ENCODE measurements at places on chromosomes 7 and 10.

- peak; percentile 79 for DNase-seq
These were observed 117.7 kb upstream of the LANCL2 start for GRCh38 chr7:55247428-55247827.

GRCh38 chr10:23755556-23755955, 316.7 kb downstream of the OTUD1 start:
- no peak for DNase-seq

GRCh38 chr10:47404937-47405336, 20.8 kb upstream of the ZNF488 start:
- DNase-seq, result no peak

DNA sequence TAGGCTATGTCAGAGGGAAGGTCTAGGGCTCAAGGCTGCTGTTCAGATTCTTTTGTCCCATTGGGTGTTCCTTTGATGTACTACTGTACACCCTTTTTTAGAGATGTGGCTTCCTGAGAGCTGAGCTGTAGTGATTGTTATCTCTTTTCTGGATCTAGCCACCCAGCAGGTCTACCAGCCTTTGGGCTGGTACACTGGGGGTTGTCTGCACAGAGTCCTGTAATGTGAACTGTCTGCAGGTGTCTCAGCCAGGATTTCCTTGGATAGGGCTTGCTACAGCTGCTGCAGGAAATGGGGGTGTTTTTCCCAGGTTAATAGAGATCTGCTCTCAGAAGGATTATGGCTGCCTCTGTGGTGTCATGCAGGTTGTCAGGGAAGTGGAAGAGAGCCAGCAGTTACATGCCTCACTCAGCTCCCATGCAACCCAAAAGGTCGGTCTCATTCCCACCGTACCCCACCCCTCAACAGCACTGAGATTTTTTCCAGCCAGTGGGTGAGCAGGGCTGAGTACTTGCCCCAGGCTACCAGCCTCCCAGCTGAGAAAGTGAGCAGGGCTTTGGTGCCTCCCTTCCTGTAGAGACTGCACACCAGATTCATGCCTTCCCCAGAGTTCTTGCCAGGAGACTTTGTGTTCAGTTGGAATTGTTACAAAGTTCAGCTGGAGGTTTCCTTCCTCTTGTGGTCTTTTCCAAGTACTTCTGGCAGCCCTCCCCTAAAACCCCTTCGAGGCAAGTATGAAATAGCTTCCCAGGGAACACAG, 63.3 kb downstream of the ZNF107 start:
- no peak for DNase-seq

GRCh38 chr10:102837230-102837721, at the start of gene CYP17A1:
CYP17A1 (minus strand) TSS chr10:102837413; CDS start chr10:102837361, 52 bp downstream.
- no peak for DNase-seq

GRCh38 chr7:108348913-108349312, 107.3 kb downstream of the NRCAM start:
- peak; percentile 96 for DNase-seq

- peak; percentile 94 for DNase-seq
These were observed 1.5 kb upstream of the LOXL4 start for GRCh38 chr10:98269435-98269912.

- DNase-seq, result no peak
These were observed 81.2 kb upstream of the SORCS3 start for GRCh38 chr10:104559935-104560334.

DNA sequence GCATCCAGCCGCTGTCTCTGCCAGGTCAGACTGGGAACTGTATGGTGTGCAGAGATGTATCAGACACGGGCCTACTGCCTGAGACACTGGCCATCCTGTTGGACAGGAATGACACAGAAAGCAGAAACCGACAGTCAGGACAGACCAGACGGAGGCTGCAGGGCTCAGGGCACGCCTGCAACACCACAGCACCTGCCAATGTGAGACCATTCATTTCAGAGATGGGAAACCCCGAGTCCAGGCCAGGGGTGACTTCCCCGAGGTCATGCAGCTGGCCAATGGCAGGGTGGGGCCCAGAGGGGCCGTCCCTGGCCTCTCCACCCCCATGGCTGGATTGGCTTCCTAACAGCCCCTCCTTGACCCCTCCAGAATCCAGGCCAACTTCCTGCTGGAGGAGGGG, 34.7 kb downstream of the GRID1 start:
- DNase-seq, result no peak

GRCh38 chr10:57696641-57697040, 571.1 kb downstream of the IPMK start:
- DNase-seq, result peak; percentile 85

DNA sequence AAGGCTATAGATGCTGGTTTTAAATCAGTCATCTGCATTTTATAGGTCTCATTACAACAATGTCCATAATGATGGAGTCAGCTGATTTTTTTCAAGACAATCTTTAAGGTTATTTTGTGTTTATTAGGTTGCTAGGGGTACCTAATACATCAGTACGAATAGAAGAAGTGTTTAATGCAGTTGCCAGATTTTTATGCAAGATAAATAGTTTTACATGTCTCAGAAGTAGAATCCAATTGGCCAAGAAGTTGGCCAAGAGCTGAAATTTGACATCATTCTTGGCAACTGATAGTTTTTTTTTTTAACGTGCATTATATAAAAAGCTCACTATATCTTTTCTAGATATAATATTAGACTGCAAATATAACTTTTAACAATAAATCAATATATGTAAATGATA, 208.5 kb downstream of the TRIL start:
- peak; percentile 67 for DNase-seq

GRCh38 chr10:3898821-3899220, 113.8 kb upstream of the KLF6 start:
- DNase-seq, result no peak

DNA sequence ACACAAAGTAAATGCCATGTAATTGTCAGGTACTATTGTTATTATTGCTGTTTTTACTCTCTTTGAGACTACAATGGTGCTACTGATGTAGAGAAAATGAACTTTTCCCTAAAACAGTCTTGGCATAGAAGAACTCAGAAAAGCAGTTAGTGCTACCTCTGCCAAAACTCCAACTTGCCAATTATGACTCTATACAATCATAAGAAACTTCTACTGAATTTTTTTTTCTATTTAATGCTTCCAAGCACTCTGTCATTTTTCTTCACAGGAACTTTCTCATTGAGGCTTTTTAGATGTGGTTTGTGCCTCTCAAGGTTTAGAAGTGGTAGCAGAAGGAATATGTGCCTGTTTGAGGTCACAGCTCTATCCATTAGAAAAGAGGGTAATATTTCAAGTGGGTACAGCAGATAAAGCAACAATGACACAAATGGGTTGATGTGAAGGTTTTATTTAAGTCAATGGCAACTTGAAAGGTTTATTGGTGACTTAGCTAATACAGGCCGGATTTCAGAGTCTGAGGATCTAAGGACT, 64.0 kb upstream of the FERD3L start:
- DNase-seq, result no peak

GRCh38 chr10:56745490-56745889, 384.4 kb upstream of the ZWINT start:
- no peak for DNase-seq

DNA sequence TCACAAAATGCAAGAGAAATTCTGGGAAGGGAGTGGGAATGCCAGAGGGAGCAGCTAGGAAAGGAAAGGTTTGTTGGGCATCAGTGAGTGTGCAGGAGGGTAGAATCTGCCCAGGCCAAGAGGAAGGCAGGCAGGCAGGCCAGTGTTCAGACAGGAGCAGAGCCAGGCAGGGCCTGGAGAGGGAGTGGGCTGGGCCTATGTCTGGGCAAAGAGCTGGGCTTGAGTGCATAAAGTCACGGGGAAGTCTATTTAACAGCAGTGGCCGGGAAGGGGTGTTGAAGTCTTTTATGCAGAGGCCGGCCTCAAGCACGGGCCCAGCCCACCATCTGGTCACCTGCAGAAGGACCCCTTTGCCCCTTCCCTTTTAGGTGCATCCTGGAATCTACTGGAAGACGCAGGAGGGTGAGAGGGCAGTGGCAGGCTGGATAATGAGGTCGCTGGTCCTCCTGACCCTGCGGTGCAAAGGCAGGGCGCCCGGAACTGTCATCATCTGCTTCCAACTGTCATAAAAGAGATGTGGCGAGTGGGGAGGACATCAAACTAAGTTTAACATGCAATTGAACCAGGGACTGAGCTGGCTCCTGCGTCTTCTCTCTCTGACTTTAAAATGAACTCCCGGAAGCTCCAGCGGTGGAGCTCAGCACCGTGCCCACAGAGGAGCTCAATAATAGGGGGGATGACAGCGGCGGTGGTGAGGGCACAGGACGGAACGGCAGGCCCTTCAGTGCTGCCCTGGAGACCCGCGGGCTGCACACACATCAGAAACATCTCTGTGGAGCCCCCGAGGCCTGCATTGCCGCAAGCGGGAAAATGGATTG, 29.5 kb downstream of the CARD11 start:
- DNase-seq, result no peak

GRCh38 chr7:35596061-35596460, 98.9 kb downstream of the HERPUD2 start:
- peak; percentile 31 for DNase-seq

DNA sequence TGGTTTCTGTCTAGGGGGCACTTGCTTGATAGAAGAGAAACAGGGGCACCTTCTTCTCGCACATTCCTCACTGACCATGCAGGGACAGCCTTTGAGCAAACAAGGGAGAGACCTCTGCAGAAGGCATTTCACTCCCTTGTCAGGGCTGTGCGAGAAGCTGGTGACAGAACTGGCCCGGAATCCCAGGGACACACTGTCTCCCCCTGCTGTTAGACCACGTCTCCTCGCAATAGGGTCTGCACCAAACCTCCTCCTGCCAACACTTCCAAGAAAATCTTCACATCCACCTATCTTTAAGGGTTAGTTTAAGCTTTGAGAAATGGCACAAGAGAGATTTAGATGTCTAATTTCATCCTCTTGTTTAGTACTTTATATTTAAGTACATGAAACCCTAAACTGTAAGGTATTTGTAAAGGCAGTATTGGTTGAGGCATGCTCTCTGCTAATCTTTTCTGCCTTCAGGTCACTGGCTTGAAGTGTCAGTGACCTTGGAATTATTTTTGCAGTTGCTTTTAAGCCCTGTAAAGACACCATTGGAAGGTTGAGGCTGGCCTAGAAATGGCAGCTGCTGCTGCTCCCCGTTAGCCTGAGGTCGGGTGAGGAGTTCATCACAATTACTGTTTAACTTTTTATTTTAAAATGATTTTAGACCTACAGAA, 37.0 kb downstream of the RBM20 start:
- DNase-seq, result no peak

DNA sequence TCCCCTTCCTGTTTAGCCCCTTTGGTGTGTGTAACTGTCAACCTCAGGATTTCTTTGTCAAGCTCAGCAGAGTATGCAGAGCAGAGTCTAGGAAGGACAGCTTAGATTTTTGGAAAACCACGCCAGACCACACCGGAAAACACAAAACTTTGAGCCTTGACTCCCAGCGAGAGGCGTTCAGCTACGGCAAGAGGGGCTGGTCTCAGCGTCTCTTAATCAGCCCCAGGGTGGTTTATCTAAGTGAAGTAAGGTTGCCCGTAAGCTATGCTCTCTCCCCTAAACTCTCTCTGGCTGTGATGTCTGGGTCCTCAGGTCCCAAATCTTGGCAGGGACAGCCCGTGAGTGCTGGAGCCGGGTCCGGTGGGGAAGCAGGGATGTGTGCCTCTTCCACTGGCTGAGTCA, 230.9 kb downstream of the KLF6 start:
- no peak for DNase-seq

GRCh38 chr10:45144326-45145070, 143.8 kb downstream of the ZNF22 start:
- DNase-seq, result no peak

- DNase-seq, result no peak
These were observed 1110.6 kb downstream of the TYW1 start for GRCh38 chr7:68107261-68107660.

- DNase-seq, result peak; percentile 99
These were observed 250.0 kb downstream of the BMPER start for GRCh38 chr7:34155220-34155908.

DNA sequence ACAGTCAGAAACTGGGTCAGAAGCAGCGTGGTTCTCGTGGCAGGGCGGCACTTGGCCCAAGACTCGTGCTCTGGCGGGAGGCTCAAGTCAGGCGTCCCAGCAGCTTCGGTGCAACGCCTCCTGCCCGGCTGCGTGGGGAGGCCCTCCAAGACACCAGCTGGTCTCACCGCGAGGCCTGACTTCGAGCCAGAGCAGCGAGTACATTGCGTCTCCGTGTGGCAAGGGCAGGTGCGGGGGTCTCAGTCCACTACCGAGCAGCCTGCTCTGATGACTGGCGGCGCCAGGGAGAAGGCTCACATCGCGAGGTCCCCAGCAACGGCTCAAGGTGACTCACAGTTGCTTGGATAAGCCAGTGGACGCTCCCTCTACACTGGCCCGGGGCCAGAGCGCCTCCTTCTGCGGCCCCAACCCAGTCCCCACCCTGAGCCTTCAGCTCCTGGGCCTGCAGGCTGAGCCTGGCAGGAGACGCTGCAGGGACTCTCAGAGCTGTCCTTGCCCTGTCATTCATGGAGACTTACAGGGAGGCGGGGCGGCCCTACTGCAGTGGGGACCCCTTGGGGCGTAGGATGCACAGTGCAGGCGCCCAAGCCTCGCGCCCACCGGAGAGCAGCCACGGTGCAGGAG, 41.9 kb upstream of the PRKAR1B start:
- peak; percentile 28 for DNase-seq

GRCh38 chr10:80669485-80669884, 131.8 kb downstream of the SH2D4B start:
- DNase-seq, result no peak

GRCh38 chr7:125193263-125193662, 263.6 kb upstream of the POT1 start:
- DNase-seq, result no peak

DNA sequence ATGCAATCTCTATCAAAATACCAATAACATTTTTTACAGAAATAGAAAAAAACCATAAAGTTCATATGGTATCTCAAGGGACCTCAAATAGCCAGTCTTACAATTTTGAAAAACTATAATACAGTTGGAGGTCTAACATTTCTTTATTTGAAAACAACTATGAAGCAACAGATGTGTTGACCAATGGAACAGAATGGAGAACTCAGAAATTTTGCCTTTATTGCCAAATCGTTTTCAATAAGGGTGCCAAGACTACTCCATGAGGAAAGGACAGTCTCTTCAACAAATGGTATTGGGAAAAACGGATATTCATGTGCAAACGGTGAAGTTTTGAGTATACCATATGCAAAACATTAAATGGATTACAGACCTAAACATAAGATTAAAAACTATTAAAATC, 470.8 kb upstream of the DPP6 start:
- DNase-seq, result no peak

DNA sequence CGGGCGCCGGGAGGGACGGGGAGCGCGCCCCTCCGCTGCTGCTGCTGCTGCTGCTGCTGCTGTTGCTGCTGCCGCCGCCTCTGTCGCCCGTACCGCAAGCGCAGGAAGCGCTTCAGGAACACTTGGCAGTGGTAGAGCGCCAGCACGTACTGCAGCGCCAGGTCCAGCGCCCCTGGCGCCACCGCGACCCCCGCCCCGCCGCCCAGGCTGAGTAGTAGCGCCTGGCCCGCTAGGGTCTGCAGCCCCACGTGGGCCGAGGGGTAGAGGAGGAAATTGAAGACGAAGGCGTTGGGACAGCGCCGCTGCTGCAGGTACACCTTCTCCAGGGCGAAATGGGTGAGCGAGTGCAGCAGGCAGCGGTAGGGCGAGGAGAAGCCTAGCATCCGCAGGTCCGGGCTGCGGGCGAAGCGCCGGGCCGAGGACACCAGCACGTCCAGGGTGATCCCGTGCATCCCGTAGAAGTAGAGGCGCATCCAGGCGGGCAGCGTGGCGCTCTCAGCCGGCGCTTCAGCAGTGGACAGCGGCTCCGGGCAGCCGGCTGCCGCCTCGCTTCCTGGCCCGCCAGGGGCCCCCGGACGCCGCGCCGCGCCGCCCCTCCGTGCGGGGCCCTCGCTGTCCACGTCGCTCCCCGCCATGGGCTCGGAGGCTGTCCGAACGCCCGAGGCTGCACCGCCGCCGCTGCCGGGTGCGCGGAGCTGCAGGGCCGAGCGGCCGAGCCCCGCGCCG, at the start of gene TMEM229A:
Gene TMEM229A, minus strand, starts transcription at position 699 of the 726 bp plus-strand sequence. Its CDS starts 64 bp downstream, at position 635.
- DNase-seq, result peak; percentile 14
